ENCODE measurements at places on chromosomes 7 and 10. TPM values are rescaled to one million over a fixed set of nuclear protein-coding genes. Genes with fewer than 3 reads are reported as not detected.

- peak; percentile 63 for DNase-seq
Observed at GRCh38 chr10:124211921-124212320, 118.5 kb upstream of the CHST15 start.

DNA sequence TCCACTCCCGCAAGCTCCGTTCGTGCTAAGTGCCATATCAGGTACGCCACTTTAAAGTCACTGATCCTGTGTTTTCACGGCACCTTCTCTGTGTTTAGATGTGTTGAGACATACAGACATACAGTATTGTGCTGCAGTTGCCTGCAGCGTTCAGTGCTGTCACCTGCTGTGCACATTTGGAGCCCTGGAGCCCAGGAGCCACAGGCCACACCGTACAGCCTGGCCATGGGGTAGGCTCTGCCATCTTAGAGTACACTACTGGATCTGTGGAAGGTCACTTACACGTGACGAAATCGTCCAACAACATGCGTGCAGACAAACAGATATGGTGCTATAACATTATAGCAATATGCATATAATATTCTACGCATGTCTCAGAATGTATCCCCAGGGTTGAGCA is 111.3 kb downstream of the ELFN1 start:
- no peak for DNase-seq

GRCh38 chr10:48904861-48905260 is 34.8 kb downstream of the LRRC18 start:
- DNase-seq, result no peak

DNA sequence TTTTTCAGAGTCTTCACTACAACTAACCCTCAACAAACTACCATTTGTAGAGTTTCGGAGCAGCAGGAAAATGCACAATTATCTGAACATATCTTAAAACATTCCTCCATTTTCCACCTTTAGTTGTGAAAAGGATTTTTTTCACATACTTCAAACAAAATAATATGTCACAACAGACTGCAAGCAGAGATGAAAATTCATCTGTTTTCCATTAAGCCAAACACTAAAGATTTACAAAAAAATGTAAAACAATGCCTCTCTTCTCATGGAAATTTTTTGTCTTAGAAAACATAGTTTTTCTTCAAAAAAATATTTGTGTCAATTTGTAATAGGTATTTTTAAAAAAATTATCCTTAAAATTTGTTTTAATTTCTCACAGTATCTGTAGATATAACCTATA is 98.9 kb downstream of the ARHGAP12 start:
- DNase-seq, result no peak

DNA sequence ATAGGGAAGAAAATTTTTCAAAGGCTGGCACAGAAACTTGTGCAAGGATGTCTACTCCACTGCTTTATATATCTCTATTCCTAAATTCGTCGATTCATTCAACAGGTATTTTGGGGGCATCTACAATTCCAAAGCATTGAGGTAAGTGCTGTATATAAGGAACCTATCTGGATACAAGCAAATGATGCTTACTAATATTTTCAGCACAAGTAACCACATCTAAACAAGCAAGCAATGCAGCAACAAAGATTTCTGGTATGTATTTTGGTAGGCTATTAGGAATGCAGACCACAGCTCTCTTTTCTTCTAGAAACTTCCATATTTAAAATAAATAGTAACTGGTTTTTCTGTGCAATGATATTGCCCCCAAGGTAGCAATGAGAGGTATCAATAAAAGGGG is 183.9 kb downstream of the SGMS1 start:
- DNase-seq, result no peak

GRCh38 chr7:1579481-1580421 is 9.9 kb upstream of the PSMG3 start:
- DNase-seq, result peak; percentile 81

DNA sequence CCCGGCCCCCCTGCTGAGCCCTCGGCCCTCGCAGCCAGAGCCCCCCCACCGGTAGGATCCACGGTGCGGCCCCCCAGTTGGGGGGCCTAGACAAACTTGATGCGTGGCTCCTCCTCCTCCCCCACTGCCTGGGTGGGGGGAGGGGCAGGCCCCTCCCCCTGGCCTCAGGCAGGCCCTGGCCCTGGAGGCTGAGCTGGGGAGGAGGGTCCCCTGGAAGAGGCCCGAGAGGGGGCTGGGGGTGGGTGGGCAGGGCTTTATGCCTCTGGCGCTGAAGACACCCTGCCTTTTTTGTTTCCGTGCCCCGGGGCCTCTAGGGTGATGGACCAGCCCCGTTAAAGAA is 3.7 kb downstream of the VPS37D start:
- no peak for DNase-seq

- DNase-seq, result no peak
Observed at GRCh38 chr7:1144269-1144771, 15.7 kb downstream of the ZFAND2A start.

The MALSU1 gene
- total RNA-seq, result 123 TPM

The TMEM178B gene
- 0.50 TPM for total RNA-seq

The CNPY1 gene
- total RNA-seq, result not detected

The CCL24 gene
- not detected for total RNA-seq

The INTS1 gene
- 45.3 TPM for total RNA-seq
